Activated CD4-positive, alpha-beta memory T cell treated with anti-CD3 and anti-CD28 coated beads for 36 hours (primary cell): ENCODE measurements at places on chromosomes 3 and 15. TPM values are rescaled to one million over a fixed set of nuclear protein-coding genes. Genes with fewer than 3 reads are reported as not detected.

DNA sequence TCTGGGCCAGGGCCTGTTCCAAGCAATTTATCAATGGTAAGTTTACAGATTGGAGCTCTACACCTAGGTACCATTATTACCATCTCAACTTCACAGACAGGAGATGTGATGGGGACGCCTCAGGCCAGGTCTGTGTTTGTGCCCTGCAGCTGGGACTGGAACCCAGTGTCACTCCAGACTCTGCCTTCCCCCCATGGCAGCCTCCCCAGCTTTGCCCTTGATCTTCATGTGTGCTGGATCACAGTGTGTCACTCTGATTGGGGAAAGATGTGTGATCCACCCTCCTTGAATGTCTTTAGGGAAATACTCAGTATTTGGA, 59.6 kb downstream of the MGLL start:
- no peak for DNase-seq

GRCh38 chr3:122343654-122344053, 18.6 kb downstream of the CSTA start:
- no peak for DNase-seq

DNA sequence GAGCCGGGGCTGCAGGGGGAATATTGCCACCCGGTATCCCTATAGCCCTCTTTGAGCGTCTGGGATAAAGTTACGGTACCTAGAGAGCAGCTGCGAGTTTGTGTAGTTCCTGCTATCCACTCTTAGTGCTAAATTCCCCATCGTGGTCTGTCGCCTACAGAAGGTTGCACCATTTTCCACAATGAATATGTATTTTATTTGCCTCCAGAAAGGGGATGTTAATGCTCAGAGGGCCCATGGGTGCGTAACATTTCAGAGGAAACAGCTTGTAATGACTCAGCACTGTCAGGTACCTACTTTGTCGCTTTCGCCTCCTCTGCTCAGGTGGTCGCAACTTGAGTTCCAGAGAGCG, 1.1 kb downstream of the SLCO3A1 start:
- peak; percentile 61 for DNase-seq

GRCh38 chr15:52193791-52194190, 2.6 kb upstream of the GNB5 start:
- DNase-seq = no peak

- DNase-seq = no peak
Measured at GRCh38 chr3:56019490-56020146, 448.6 kb downstream of the ERC2 start.

GRCh38 chr15:53869044-53869805, 109.0 kb upstream of the UNC13C start:
- no peak for DNase-seq

DNA sequence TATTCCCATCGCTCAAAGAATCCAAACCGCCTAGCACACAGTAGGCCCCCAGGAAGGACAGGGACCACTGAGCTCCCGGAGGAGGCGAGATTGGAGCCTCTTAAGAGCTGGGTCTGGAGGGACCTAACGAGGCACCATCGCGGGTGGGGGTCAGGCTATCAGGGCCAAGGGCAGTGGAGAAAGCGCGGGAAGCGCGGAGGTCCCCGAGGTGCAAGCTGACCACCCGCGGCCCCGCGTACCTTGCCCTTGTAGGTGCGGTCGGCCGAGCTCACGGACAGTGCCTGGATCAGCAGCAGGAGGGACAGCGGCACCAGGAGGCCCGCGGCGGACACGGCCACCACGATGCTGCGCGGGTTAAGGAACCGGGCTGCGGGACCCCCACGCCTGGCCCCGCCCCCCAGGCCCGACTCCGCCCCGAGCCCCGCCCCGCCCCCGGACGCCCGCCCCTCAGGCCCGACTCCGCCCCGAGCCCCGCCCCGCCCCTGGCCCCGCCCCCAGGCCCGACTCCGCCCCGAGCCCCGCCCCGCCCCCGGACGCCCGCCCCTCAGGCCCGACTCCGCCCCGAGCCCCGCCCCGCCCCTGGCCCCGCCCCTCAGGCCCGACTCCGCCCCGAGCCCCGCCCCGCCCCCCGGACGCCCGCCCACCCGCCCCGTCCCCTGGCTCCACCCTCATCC, 3.9 kb downstream of the ZDHHC19 start:
- no peak for DNase-seq

DNA sequence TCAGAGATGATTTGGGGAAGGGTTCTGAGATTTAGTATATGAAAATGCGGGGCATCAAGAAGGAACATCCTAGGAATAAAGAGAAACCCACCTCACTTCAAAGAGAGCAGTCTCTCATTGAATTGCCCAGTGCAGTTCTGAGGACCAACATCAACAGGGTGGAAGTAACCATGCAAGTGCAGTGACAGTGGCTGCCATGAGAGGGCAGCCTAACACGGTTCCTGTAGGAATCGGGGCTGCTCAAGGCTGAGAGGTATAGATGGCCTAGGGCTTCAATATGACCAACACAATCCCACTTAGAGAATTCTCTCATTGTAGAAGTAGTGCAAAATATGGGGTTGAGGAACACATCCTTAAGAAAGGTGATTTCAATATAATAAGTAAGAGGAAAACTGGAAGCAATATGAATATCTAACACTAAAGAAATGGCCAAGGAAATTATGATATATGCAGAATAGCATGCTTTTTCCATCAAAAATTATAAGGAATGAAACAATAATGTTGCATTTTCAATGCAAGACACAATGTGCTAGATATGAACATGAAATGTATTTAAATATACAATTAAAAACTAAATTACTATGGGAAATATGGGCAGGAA, 51.1 kb upstream of the ARRDC4 start:
- DNase-seq = peak; percentile 55

DNA sequence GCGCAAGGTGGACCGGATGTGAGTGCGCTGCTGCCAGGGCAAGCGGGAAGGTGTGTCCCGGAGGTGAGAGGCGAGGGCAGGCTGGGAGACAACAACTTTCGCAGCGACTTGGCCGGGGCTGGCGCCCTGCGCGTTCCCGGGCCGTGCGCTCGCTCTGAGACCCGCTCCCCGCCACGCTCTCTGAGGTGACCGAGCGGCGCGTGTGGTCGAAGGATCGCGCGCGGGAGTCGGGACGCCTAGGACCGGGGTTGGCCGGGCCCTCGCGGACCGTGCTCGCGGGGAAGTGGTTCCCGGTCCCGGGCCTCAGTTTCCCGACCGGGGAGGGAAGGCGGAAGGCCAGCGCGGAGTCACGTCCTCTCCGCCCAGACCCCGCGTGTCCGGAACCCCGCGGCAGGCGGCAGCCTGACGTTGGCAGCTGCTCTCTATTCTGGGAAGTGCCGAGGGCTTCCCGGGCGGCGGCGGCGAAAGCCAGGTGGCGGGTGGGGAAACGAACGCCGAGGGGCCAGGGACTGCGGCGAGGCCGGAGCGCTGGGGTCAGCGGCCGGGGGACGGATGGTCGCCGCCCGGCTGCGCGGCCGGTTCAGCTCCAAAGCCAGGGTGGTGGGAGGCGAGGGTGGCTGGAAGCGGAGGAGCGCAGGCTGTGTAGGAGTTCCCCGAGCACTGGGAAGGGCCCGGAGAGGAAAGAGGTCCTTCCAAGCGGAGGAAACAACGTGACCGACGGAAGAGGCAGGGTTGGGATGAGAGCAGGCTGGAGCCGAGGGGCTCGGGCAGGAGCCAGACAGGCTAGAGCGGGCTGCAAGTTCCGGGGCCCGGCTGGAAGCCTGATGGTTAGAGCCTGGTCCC, 1.0 kb upstream of the IGF2BP2 start:
- peak; percentile 57 for DNase-seq

- no peak for DNase-seq
Measured at GRCh38 chr15:66193066-66193465, 60.5 kb downstream of the MEGF11 start.

GRCh38 chr3:84066915-84067314, 891.9 kb upstream of the CADM2 start:
- no peak for DNase-seq

GRCh38 chr15:25862472-25863110, 536 bp downstream of the ATP10A start:
- peak; percentile 60 for DNase-seq

The CYP1A1 gene
- 0.64 TPM for total RNA-seq

The SLITRK3 gene
- not detected for total RNA-seq

The TXNRD3 gene
- 1.3 TPM for total RNA-seq

The SLCO2A1 gene
- total RNA-seq = not detected

The TP63 gene
- 0.52 TPM for total RNA-seq

The LRRK1 gene
- total RNA-seq = 0.41 TPM

The NMB gene
- total RNA-seq = 6.2 TPM
